ENCODE measurements at places on chromosomes 1 and 21.

- DNase-seq, result no peak
Observed at GRCh38 chr1:94093396-94093795, 27.6 kb downstream of the ABCA4 start.

GRCh38 chr1:156163712-156164111, 10.3 kb downstream of the SEMA4A start:
- DNase-seq, result no peak

DNA sequence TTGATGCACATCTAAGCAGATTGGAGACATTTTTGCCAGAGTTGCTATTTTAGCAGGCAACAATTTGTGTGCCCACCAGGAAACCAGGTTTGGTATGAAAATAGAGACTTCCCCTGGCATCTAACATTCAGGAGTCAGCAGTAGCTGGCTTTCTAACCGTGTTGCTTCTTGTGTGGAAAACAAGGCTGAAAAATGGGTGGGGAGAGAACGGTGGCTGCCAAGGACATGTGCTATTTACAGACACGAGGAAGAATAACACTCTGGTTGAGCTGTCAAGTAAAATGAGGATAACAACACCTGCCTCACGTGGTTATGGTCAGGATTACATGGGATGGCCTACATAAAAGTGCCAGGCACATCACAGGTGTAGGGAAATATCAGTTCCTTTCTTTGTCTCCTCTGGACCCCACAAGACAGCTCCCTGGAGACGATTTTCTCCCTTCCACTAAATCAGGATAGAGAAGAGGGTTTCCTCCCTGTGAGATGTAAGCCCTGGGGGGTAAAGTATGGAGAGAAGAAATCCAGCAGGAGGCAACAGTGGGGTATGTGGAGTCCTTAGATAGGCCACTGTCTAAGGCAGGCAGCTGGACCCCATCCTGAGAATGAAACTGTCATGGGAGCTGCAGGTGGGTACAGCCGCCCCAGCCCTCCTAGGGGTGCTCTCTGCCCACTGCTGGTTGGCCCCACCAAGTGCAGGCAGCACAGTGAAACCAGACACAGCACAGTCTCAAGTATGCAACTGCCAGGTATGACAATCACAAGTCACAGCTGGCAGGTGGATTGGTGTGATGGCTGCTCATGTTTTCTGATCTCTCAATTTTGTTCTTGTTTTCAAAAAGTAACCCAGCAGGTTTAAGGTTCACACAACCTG, 80.3 kb downstream of the TENT5C start:
- DNase-seq, result no peak

- DNase-seq, result no peak
Observed at GRCh38 chr1:25871704-25872494, 3.6 kb downstream of the PAQR7 start.

- no peak for DNase-seq
Observed at GRCh38 chr1:153741986-153742385, 14.1 kb downstream of the INTS3 start.

GRCh38 chr1:197763307-197763706, 12.0 kb downstream of the DENND1B start:
- no peak for DNase-seq

- no peak for DNase-seq
Observed at GRCh38 chr1:193392686-193393085, 206.3 kb upstream of the B3GALT2 start.

- DNase-seq, result no peak
Observed at GRCh38 chr1:153705484-153705883, 22.4 kb upstream of the INTS3 start.

GRCh38 chr1:161185732-161186311, 8.5 kb upstream of the B4GALT3 start:
- peak; percentile 95 for DNase-seq

DNA sequence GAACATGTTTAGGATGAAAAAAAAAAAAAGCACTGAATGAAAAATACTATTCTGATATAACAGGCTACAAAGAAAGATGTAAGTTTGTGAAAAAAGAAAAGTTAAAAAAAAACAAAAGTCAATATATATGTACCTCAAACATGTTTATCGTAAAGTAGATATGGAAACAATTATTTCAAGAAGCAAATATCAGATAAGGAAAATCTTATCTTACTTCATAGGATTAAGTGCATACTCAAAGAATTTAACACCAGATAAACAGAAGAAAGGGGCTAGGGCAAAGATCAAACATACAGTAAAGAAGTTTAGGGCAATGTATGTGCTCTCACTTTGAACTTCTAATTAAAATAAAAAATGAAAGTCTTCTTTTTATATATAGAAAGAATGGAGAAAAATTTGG, 75.3 kb downstream of the NEGR1 start:
- no peak for DNase-seq

- no peak for DNase-seq
Observed at GRCh38 chr1:221470000-221470698, 271.7 kb downstream of the DUSP10 start.

DNA sequence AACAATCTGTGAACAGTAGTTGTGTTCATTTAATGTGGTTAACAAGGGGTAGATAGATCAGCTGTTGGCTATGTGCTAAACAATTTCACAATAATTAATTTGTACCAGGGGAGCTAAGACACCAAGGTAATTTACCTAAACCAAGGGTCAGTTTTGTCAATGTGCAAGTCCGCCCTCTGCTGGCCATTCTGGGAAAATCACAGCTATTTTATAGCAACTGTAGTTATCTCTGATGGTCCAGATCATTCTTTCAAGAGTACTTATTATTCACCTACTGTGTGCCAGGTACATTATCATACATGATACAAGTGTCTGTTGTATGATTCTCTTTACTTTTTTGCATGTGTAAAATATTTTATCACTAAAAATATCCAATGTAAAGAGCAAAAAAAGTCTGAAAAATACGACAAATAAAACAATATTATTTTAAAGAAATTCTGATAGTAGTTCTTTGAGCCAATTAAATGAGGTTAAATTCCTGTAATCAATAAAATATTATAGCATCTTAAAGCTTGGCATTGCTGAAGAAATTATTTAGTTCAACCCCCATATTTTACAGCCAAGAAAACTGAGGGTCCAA, 312.3 kb upstream of the FAM78B start:
- peak; percentile 22 for DNase-seq

DNA sequence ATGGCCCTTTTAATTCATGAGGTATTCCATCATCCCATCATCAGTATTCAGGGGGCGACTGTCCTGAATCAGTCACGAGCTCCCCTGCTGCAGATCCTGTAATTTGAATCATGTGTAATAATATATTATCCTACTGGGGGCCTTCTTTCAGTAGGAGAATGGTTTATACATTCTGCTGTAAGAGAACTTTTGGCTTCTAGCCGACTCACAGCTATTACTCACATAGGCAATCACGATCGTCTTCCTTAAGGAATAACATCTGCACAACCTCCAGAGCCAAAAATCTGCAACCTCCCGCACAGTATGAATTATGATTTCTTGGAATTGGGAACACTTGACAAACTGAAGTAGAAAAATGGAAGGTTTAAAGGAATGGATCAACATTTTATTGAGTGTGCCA, 343.0 kb downstream of the USP25 start:
- DNase-seq, result no peak

DNA sequence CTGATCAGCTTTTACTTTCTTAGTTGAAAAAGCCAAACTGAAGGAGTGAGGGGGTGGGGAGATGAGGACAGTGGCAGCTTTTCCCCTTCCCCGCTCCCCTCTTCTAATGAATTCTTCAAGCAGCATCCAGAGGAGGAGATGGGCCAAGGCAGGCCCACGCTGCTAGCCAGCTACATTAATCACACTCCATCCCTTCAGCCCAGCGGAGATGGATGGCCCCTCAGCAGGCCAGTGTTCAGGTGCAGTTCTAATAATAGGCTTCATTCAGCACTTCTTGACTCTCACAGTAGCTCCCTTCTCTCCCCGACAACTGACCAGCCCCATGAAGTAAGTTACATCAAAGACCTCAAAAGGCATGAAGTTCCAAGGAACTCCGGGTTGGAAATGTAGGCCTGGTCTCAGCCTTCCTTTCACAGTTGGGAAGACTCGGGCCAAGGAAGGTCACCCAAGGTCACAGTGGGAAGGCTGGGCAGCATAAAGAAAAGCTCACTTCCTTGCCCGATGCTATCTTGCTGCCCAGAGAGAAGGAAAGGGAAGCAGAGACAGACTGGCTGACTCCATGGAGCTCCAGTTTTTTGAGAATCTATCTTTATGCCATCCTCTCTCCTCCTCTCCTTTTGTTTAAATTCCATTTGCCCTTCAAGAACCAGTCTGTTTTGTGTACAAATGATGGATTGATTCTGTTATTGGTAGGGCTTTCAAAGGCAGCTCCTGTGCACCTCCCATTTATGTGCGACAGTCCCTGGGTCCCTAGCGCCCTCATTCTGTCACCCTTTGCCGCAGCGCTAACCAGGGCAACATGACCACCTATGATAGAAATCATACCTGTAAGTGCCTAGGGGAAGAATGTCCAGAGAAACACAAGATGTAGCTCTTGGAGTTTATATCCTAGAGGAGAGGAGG, 139.1 kb downstream of the TNR start:
- no peak for DNase-seq

DNA sequence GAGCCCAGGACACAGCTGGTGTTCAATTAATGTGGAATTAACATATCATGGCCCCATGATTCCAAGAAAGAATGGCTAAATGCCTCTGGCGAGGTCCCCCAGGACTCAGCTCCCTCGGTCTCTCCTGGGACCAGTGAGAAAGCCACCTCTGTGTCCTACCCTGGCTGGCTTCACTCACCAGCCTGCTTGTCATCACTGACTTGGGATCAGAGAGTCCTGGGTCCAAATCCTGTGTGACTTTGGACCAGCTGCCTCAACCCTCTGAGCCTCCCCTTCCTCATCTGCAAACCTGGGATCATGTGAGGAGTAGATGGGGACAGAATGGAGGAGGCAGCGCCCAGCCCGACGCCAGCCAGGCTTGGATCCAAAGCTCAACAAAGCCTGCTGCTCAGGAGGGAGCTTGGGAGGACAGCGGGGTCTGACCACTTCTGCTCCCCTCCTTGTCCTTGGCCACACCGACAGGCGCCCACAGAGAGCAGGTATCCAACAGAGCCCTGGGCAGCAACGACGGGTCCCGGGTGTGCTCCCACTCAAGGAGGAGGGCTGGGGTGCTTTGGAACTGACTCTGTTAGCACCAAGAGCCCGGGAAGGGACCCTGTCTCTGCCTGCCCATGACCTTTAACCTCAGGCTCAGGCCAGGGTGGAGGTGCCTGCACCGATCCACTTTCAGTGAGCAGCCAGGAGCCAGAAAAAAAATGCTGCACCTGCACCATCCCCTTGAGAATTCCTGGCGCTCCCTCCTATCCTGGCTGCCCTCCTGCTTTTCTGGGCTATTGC, 3.2 kb downstream of the SH2D5 start:
- DNase-seq, result no peak

GRCh38 chr1:192378276-192378675, 61.5 kb downstream of the RGS21 start:
- DNase-seq, result no peak

GRCh38 chr1:213826891-213827290, 160.9 kb upstream of the PROX1 start:
- no peak for DNase-seq

DNA sequence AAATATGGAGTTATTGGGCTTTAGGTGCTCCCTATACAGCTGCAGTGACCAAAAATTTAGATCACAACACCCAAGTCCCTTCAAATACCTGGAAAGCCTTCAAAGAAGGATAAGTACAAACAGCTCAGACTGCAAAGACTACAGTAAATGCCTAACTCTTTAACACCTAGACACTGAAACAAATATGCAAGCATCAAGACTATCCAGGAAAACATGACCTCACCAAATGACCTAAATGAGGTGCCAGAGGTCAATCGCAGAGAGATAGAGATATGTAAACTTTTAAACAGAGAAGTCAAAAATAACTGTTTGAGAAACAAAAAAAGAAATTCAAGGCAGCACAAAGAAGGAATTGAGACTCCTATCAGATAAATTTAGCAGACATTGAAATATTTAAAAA, 753.8 kb upstream of the B3GALT2 start:
- DNase-seq, result no peak

DNA sequence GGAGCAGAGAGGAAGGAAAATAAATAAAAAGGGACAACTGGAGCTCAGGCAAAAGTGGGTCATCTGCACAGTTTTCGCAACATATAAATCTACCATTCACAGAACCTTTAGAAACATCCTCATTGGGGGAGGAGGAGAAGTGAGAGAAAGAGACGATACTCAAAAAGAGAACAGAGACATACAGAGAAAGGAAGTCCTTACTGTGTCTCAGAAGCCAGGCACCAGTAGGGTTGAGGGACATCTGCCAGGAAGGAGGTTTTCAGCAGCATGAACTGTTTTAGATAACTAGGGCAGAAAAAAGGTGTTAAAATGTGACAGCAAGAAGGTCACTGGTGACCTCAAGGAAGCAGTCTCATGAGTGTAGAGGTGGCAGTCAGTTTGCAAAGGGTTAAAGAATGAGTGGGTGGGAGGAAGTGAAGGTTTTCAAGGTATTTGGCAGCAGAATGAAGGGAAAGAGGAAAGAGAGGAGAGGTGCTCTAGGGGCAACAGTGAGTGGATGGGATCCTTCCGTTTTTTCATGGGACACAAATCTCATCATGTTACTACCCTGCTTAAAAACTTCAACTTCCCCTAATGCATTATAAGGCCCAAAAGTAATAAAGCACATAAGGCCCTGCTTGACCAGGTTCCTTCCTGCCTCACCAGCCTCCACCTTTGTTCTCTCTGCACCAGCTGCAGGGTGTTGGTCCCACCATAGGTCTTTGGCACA, 9.5 kb downstream of the JAK1 start:
- DNase-seq, result peak; percentile 41

GRCh38 chr1:168321945-168322344, 41.3 kb downstream of the TBX19 start:
- DNase-seq, result no peak

GRCh38 chr1:53343831-53344668, 16.2 kb upstream of the LRP8 start:
- DNase-seq, result no peak

DNA sequence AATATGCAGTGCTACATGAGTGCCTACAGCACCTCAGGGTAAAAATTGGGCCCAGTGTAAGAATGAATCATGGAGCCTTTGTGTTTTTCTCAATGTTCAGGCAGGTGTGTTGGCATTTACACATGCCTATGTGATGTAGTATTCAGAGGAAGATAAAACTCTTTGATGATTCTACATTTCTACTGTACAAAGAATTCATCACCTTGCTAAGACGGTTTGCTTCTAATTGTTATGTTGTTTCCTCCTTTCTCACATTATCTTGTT, 867.3 kb downstream of the TTLL7 start:
- DNase-seq, result no peak

GRCh38 chr1:11116318-11116717, 16.6 kb upstream of the EXOSC10 start:
- no peak for DNase-seq

GRCh38 chr1:166858726-166859419, 17.2 kb downstream of the TADA1 start:
- no peak for DNase-seq

DNA sequence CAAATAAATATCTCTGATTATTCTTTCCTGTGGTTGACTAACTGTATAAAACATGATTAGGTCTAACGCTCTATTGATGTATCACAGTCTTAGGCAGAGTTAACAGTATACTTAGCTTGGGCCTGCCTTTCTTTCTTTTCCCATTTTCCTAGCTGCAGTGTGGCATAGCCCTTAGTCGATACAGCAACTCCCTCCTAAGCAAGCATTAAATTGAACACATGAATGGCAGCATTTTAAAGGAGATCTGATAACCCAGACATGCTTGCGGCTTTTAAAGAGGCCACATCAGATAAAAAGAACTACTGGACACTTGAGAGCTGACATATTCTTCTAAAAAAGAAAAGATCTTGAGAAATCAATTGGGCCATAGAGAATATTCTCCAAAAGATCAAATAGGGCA, 312.0 kb upstream of the TMPRSS15 start:
- no peak for DNase-seq

GRCh38 chr1:71228742-71229365, 148.0 kb upstream of the ZRANB2 start:
- no peak for DNase-seq

GRCh38 chr1:30540611-30541192, 182.7 kb downstream of the MATN1 start:
- no peak for DNase-seq
